ENCODE measurements at places on chromosomes 1 and 21. TPM values are rescaled to one million over a fixed set of nuclear protein-coding genes. Genes with fewer than 3 reads are reported as not detected.

PRDM16 gene
- 1.6 TPM for total RNA-seq

APCS gene
- not detected for total RNA-seq

NDC1 gene
- 22.0 TPM for total RNA-seq

RIPK4 gene
- total RNA-seq: 15.6 TPM

LCE1C gene
- not detected for total RNA-seq

LRRC38 gene
- total RNA-seq: 14.0 TPM

TSTD1 gene
- total RNA-seq: 53.9 TPM

GJA5 gene
- 15.4 TPM for total RNA-seq

URB1 gene
- 25.0 TPM for total RNA-seq

ACTL8 gene
- not detected for total RNA-seq

SMIM11 gene
- total RNA-seq: 28.2 TPM

ADORA3 gene
- not detected for total RNA-seq

MNDA gene
- 5.9 TPM for total RNA-seq

IL20 gene
- total RNA-seq: not detected

GREM2 gene
- 7.2 TPM for total RNA-seq

WNT2B gene
- total RNA-seq: 6.1 TPM

RGSL1 gene
- total RNA-seq: not detected

KIAA1614 gene
- 10.2 TPM for total RNA-seq

PAX7 gene
- 41.9 TPM for total RNA-seq

ARHGEF10L gene
- total RNA-seq: 39.9 TPM

PCP4L1 gene
- total RNA-seq: 4.9 TPM

LCE1F gene
- total RNA-seq: not detected

RGS4 gene
- 3.9 TPM for total RNA-seq

HORMAD1 gene
- total RNA-seq: not detected
